LoVo (cell line): ENCODE measurements at places on chromosomes 5 and 9.

DNA sequence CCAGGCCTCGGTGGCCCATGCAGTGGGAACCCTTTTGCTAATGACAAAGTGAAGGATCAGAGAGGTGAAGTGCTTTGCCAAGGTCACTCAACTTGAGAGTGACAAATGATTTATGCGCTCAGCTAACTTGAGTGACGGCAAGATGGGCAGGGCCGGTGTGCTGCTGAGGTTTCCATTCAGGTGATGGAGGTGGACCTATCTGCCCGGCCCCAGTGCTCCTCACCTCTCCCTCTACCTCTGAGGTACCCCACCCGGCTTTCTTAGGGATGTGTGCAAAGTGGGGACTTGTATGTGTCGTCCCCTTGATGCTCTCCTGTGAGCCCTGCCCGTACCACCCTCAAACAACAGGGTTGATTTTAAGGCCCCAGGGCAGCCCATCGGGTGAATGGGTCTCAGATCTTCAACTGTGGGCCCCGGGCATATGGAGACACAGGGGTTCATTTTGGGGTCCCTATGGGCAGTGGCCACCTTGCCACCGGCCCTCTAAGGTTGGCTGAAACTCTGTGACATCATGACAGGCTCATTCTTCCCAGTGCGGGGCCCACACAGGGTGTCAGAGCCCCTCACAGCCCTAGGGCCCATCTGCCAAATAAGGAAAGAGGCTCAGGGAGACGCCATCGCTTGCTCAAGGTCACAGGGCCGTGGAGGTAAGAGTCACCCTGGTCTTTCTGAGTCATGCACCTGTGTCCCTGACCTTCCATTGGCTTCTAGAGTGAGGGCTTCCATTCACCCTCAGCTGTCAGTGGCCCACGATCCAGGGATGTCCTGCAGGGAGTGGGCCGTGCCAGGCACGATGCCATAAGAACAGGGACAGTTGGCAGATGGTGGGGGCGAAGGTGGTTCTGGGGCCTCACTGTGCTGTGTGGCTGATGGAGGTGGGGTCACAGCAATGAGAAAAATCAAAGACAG is 170.6 kb upstream of the MVB12B start:
- no peak for DNase-seq

GRCh38 chr5:113202287-113202686 is 225.7 kb downstream of the DCP2 start:
- DNase-seq: no peak

DNA sequence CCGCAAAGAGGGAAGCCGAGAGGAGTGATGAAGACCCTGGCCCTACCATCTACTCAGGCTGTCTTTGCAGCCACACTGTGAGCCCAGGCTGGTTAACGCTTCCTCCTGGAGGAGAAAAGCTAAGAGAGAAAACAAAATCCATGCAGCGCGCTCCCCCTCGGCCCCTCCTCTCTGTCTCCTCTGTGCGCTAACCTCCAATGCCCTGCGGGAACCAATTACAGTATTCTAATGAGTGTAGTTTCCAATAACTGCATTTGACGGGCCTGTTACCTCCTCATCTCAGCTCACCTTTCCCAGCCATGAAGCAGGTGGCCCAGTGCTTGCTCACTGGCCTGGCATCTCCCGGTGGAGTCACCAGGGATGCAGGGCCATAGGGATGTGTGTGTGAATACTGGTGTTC is 565.5 kb downstream of the EBF1 start:
- DNase-seq: no peak

DNA sequence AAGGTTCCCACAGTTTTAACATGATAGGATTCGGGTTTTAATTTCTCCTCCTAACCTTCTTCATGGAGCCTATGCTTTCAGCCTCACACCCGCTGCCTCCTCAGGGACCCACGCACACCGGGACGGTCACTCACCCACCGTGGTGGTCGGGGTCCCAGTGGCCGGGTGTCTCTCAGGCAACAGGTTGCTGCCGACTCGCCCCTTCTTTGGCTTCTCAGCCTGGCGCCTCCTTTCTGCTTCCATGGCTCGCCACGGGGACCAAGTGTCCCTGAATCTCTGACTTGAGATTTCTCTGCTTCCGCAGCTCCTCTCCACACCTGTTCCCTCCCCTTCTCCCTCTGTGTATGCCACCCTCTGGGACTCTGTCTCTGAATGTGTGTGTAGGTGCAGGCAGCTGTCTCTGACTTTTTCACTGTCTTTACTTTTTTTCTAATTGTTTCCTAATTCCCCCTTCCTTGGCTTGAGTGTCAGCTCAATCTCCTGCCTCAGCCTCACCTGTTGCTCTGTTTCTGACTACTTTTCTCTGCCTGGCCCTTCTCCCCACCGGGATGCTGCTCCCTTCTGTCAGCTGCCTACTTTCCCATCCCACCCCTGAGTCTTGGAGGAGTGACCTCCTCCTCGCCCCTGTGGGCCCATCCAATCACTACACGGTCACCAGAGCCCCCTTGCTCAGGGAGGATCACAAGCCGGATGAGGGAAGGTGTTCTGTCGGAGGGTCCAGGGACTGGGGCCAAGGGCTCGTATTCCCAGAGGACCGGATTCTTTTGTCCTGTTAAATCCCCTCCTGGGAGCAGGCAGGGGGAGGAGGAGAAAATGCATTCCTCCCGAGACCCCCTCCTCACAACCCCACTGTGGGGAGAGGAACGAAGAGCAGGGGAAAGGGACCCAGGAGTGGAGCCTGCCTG is at the start of gene PROP1:
Gene PROP1, minus strand, starts transcription at position 552 of the 905 bp plus-strand sequence. Its CDS starts 309 bp downstream, at position 243.
- no peak for DNase-seq

GRCh38 chr9:30078195-30078594 is 2306.2 kb upstream of the ACO1 start:
- no peak for DNase-seq

DNA sequence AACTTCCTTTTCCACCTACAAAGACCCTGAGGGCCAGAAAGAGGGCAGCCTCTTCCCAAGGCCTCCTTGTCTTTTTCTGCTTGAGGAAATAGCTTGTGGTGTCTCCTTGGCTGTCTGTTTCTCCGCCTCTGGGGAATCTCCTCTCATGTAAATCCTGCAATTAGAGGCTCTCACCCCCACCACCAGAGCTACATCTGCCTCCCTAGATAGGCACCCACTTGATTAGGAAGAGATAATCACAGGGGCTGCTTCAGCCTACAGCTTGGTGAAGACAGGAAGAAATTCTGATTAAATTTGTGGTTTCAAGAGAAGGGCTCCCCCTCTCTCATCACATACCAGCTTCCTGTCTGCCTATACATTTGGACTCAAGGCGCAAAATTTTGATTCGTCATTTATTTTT is 75.6 kb downstream of the TLR4 start:
- no peak for DNase-seq

DNA sequence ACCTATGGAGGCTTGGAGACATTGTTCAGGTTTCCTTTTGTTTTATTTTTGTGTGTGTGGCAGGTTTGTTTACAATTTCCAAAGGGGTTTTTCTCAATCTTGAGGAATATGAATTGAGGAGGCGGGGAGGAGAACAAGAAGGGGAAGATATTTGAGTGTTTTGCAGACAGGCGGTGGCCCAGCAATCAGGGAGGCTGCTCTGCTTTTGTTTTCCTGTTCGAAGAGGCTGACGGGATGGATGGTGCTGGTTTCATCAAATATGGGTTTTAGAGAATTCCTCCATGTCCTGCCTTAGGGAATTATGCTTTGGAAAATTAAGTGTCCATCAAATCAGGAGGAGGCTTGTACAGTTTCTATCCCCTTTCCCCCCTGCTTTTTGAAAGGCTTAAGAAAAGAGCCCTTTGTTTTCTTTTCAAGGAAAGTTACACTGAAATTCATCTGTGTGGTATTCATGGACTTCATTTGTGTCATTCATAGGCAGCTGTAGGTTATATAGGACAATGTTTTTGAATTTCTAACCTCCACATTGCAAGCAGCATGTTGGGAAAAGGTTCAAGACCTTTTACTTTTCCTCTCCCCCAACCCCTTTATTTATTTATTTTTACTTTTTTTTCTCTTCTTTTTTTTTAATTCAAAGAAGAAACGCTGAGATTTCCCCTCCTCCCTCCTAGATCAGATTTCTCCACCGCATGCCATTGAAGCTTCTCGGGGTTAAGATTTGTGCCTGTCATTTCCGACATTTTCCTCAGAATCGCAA is 107.4 kb downstream of the ZNF462 start:
- DNase-seq: no peak

DNA sequence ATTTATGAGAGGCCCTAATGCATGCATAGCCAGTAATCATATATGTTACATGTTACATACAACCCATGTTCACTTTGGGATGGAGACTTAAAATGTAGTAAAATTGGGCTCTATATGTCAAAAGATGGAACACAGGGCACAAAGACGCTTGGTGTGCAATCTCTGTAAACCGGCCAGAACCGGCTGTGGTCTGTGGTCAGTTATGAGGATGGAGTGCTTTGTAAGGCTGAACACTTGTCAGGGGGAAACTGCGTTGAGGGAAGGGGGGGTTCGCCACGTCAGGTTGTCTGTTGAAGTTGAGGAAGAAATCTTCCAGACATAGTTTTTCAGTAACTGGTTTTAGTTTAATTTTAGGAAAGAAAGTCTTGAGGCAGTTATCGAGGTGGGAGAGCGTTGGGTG is 2.7 kb upstream of the CKMT2 start:
- DNase-seq: no peak

DNA sequence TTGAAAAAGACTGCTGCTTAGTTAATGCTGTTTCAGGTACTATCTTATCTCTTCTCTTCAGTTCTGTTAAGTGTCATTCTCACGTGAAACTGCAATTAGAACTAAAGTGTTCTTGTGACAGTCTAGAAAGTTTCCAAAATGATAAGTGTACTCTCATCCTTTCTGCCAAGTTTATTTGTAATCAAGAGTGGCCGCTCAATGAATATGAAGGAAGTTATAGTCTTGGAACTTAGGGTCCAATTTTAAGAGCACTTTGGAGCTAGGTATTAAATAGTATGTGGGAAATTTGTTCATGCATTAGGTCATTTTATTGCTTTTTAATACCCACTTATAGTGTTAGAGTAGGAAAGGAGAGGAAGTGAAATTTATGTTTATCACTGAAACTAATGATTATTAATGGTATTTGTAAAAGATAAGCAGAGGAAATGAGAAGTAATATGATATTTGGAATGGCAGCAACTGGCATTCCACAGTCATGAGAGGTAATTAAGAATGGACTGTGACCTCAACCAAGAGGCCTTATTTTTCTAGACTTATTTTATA is 20.4 kb downstream of the XRCC4 start:
- DNase-seq: no peak

GRCh38 chr5:90112033-90112692 is 297.4 kb downstream of the CETN3 start:
- no peak for DNase-seq

GRCh38 chr9:97560851-97561250 is 59.4 kb downstream of the TMOD1 start:
- DNase-seq: no peak

- no peak for DNase-seq
Observed at GRCh38 chr5:119031905-119032304, 39.0 kb upstream of the DMXL1 start.

GRCh38 chr5:159149085-159149484 is 49.4 kb upstream of the EBF1 start:
- DNase-seq: no peak

- DNase-seq: no peak
Observed at GRCh38 chr5:117943541-117943940, 1044.8 kb downstream of the DTWD2 start.

DNA sequence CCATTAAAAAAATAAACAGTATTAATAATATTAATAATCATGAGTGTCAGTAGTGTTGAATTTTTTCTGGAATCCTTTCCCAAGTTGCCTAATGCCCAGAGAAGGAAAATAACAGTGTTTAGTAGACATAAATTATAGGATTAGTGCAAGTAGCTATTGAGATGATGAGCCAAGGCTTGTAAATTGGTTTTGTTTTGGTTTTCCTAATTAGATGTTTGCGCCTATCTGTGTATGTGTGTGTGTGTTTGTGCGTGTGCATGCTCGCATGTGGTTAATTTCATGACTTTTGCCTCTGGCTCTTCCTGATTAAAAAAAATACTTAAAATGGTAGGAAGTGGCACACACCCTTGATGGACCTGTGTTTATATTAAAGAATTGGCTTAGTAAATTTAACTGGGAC is 55.4 kb downstream of the FXN start:
- DNase-seq: no peak

DNA sequence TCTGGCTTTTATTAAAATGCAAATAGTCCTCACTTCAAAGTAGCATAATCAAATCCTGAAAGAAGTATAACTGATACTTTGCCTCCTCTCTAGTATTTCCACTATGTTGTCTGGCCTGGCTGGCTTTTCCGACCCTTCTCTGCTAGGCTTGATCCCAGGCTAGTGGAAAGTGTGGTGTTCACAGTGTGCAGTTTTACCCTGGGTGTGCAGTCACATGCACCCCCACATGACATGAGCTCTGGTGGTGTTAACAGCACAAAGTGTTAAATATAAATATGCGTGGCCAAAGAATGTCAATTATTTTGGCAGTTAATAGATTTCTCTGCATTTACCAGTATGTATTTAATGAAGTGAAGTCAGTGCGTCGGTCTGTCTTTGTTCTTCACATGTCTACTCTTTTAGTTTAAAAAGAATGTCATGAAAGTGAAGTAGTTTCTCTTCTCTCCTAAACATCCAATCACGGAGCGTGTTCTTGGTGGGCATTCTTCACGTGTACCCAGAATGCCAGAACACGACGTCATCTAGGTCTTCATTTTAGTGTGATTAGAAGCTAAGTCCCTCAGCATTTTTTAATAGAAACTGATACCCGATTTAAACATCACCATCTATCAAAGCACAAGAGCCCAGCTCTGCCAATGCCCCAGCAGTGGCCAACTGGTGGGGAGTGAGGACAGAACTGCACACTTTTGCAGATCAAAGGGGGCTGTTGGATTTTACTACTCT is 286.4 kb downstream of the FANCC start:
- DNase-seq: no peak

DNA sequence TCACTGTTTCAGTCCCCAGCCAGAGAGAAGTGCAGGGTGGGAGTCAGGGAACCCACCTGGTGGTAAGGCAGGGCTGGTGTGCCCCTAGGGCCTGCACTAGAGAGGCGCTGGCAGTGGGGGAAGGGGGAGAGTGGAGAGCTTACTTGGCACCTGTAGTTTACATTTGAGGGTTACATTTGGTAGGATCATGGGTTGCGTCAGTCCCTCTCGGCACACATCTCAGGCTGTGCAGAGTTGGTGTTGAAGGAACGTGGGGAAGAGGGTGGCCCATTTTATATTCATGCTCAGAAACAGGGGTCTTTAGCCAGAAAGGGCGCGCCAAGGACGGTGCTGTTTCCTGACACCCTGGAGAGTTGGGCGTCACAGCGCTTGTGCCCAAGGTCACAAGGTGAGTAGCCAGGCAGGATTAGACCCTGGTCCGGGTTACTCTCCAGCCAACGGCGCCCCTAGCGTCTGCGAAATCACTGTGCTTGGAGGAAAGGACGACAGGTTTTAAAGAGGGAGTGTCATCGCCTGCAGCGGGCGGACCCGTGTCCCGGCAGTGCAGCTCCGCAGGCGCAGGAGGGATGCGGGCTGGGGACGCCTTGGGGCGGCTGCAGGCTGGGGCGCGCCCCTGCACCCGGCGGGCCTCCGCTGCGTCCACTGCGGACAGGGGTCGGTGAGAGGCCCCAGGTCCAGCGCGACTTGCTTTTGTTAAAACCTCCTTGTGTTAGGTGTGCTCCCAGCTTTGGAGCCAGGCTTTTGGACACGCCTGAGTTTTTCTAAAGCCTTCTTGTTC is 272.6 kb downstream of the FANCC start:
- no peak for DNase-seq
